ENCODE measurements at places on chromosomes 6 and 20.

- no peak for DNase-seq
Observed at GRCh38 chr6:106379951-106380350, 19.4 kb downstream of the CRYBG1 start.

- DNase-seq = no peak
Observed at GRCh38 chr6:140105857-140106256, 731.4 kb upstream of the CITED2 start.

GRCh38 chr20:50658804-50659380 is 32.5 kb downstream of the RIPOR3 start:
- no peak for DNase-seq

- no peak for DNase-seq
Observed at GRCh38 chr6:83976871-83977270, 56.7 kb upstream of the MRAP2 start.

DNA sequence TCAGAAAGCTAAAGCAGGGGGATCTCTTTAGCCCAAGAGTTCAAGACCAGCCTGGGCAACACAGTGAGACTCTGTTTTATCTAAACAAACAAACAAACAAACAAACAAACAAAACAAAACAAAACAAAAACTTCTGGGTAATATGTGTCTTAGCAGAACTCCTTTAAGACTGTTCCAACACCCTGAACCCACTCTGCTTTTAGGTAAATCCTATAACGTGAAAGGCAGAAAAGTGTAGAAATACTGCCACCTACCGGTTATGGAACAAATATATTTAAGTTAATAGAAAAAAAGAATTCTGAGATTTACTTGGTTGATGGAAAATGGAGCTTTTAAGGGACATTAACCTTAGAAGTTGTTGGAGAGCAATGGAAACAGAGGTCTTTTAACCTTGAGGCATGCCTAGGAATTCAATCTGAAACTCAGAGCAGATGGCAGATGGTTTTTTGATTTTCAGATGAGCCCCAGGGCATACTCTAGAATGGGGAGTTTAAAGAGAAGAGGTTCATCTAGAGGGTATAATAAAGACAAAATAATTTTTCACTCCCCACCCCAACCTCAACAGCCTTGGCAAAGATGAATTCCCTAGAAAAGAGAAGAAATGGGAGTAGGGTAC is 38.5 kb downstream of the SOD2 start:
- no peak for DNase-seq

- peak; percentile 57 for DNase-seq
Observed at GRCh38 chr6:170439366-170440361, 113.4 kb downstream of the PSMB1 start.

- no peak for DNase-seq
Observed at GRCh38 chr6:36296240-36296639, 26.4 kb downstream of the PNPLA1 start.

- no peak for DNase-seq
Observed at GRCh38 chr6:105259913-105260889, 80.4 kb upstream of the POPDC3 start.

DNA sequence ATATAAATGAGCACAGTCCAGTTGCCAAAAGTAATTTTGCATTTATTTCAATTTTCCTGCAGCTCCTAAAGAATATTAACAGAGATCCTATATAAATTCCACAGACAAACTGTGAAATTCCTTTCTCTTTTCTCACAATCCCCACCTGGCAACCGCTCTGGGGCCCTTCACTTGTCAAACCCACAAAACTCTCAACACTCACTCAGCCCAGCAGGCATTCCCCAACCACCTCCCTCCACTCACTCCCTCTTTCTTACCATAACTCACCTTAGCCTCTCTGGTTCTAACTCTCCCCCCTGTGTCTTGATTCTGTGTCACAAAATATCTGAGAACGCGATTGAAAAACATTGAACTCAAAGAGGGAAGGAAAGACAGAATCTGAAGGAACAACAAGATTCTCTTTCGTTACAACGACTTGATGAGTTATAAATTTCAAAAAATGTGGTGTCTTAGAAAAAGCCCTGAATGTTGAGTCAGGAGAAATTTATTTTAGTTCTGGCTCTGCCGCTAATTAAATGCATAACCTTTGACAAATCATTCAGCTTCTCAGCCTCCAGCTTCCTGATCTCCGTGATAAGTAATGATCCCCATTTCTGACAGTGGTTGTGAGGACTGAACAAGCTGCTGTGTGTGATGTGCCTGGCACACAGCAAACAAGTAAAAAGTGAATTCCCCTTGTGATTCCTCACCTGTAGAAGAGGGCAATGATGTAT is 87.9 kb downstream of the UNC5CL start:
- no peak for DNase-seq

- DNase-seq = peak; percentile 74
Observed at GRCh38 chr20:62156592-62157386, 13.2 kb downstream of the SS18L1 start.

- DNase-seq = no peak
Observed at GRCh38 chr6:75852721-75853120, 103.7 kb downstream of the MYO6 start.

- peak; percentile 31 for DNase-seq
Observed at GRCh38 chr6:170266061-170266825, 24.6 kb downstream of the DLL1 start.

GRCh38 chr6:131524695-131525336 is 48.2 kb upstream of the ARG1 start:
- DNase-seq = no peak

DNA sequence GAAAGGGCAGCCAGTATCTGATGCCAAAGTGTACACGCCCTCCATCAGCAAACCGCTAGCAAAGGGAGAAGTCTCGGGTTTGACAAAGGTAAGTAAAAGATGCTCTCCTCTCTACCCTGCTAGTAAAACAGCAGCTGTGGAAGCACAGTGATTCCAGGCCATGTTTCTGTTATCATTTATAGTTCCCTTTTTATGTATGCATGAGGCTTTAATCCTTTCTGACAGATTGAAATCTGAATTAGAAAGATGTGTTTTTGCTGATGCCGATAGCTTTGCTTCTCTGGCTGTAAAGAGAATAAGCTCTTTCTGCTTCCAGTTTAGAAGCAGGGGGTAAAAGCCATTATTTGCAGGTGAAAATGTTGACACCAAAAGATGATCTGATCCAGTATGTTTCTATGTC is 392.4 kb upstream of the SOX4 start:
- DNase-seq = no peak

Measured in natural killer cell treated with Interleukin-12 subunit alpha and Interleukin-12 subunit beta and Interleukin-15 and Interleukin-18, amount 100 ng/mL, for 72 hours (primary cell).